ENCODE measurements at places on chromosomes 2 and 18.
A peak's percentile ranks its signal among the peaks of the same experiment; 100 is the strongest.

- DNase-seq: no peak
These were observed 121.7 kb downstream of the MMADHC start for GRCh38 chr2:149465873-149466272.

GRCh38 chr2:23537991-23538390 lies 153.0 kb downstream of the KLHL29 start:
- DNase-seq: no peak

DNA sequence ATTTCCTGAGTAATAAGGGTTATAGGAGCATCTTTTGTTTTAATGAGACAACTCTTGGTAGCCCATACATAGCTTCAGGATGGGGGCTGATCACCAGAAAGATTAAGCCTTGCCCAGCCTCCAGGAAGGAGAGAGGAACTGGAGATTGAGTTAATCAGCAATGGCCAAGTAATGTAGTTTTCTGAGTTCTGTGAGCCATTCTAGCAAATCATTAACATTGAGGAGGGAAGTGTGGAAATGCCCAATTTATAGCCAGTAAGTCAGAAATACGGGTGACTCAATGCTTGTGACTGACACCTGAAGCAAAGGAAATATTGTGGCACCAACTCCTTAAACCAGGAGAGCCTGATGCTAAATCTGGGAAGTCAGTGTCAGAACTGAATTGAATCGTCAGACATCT lies 205.1 kb upstream of the SRD5A2 start:
- DNase-seq: no peak

DNA sequence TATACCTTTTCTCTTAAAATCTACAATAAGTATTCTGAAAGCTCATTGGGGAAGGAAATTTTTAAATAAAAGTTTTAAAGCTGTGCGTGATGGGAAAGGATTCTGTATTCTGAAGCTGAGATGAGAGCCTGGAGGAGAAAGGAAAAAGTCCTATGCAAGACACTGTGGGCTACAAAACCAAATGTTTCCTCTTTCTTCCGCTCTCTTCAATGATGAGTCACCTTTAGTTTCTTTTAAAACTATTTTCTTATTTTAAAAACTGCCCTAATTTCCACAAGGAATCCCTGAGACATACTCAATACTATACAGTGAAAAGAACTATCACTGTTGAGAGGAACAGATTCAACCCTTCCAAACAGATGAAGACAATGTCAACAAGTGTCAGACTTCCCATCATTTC lies 87.4 kb downstream of the INO80D start:
- DNase-seq: no peak

DNA sequence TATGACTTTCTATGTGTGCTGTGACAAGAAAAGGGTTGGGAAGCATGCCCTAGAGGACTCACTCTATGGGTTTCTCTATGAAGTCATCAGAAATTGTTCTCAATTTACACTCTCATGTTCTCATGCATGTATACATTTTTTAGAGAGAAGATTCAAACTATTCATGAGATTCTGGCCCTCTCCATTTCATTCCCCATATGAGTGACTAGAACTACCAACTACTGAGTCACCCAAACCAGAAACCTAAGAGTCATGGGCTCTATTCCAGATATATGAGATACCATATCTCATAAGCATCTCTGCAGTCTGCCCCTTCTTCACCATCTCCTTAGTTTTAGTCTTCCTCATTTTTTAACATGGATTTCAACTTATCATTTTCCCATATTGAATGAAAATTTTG lies 87.7 kb downstream of the EXOC6B start:
- no peak for DNase-seq

DNA sequence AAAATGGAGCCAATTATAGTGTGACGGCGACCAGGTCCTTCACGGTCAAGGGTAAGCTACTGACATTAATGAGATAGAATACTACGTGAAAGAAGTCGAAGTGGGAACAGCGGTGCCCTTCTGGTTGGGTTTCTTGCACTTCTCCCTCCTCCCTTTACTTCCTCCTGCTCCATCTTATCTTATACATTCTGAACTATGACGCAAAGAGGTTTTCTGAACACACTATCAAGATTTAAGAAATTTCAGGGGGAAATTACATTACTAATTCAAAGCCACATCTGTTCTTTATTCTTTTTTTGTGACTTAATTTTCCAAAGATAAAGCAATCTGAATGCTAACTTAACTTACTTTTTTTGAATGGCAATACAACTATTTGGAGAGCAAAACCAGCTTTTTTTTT lies 14.8 kb upstream of the IL18R1 start:
- no peak for DNase-seq

GRCh38 chr18:50734342-50734741 lies 85.5 kb downstream of the MRO start:
- no peak for DNase-seq

GRCh38 chr2:44939106-44940048 lies 2.1 kb upstream of the SIX3 start:
- DNase-seq: no peak

DNA sequence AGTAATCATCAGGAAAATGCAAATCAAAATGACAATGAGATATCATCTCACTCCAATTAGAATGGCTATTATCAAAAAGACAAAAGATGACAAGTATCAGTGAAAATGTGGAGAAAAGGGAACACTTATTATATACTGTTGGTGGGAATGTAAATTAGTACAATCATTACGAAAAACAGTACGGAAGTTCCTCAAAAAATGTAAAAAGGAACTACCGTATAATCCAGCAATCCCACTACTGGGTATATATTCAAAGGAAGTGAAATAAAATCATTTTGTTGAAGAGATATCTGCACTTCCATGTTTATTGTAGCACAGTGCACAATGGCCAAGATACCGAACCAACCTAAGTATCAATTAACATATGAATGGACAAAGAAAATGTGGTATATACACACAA lies 52.4 kb upstream of the TEX51 start:
- no peak for DNase-seq

DNA sequence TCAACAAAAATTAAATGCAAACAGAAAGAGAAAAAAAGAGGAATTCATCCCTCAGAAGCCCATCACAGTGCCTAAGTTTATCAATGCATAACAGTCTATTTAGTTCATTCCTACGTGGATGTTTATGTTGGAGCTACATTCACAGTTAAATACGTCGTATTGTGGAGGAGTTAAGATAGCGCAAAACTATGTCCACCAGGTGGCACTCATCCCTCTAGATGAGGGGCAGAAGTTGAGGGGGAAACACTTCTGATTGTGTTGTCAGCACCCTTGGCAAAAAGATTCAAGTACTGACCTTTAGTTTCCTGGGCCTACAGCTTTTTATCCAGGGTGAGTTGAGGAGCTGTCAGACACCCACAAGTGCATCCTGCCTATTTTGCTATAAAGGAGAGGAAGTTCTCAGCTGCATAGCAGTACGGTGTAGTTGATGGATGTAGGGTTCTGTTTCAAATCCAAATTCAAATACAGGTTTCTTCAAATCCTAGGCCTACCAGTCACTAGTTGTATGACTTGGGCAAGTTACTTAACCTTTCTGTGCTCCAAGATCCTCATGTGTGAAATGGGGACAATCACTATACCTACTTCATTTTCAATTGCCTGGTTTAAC lies 26.8 kb upstream of the MYO1B start:
- DNase-seq: peak; percentile 71

- no peak for DNase-seq
These were observed 71.0 kb downstream of the PDE1A start for GRCh38 chr2:182355815-182356214.

- DNase-seq: no peak
These were observed at the start of gene ZDBF2 for GRCh38 chr2:206274434-206275311. TSS of gene ZDBF2 (plus strand) at chr2:206274663. CDS start at chr2:206281850, 7,187 bp downstream.

- DNase-seq: no peak
These were observed 180.1 kb downstream of the CDH2 start for GRCh38 chr18:27996801-27997272.

DNA sequence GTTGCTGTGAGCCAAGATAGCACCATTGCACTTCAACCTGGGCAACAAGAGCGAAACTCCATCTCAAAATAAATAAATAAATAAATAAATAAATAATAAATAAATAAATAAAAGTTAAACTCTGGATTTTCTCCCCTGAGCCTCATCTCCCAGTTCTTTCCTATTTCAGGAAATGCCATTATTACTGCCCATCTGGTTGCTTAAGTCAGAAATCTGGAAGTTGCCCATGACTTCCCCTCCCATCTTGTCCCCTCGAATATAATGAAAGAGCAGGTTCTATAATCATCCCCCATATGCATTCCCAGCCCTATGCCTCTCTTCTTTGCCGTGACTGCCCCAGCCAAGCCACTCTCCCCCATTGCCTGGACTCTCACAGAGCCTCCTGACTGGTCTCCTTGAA lies 4.2 kb upstream of the PSD4 start:
- DNase-seq: no peak

DNA sequence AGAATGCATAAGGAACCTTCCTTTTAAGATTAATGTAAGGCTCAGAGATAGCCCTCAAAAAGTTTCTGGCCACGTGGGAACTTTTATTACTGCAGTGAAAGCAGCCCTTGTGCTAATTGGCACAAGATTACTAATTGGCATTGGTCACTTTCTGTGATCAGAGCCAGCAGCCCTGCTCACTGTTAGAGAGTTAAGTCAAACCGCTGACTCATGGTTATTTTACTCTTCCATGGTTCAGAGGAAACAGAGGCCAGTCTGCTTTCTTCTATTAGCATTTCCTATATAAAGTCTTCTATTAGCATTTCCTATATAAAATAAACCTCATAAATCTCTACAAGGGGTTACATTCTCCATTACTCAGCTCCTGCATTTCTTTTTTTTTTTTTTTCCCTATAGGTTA lies 1.5 kb upstream of the SLC35G4 start:
- DNase-seq: no peak

DNA sequence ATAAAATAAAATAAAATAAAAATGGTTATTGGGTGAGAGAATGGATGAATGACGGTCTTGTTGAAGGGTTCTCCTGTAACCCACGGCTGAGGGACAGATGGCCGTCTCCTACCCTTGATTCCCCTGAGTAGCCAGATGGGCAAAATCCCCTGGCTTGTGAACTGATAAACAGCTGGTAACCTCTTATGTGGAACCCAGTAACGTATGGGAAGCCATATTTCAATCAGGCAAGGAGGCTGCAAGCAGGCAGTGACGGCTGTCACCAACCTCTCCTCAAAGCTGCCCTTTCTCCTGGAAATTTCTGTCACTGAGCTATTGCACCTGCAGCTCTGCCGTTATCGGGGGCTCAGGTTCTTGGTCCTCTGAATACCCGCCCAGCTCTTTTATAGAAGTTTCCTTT lies 165.3 kb upstream of the SMAD2 start:
- peak; percentile 92 for DNase-seq

DNA sequence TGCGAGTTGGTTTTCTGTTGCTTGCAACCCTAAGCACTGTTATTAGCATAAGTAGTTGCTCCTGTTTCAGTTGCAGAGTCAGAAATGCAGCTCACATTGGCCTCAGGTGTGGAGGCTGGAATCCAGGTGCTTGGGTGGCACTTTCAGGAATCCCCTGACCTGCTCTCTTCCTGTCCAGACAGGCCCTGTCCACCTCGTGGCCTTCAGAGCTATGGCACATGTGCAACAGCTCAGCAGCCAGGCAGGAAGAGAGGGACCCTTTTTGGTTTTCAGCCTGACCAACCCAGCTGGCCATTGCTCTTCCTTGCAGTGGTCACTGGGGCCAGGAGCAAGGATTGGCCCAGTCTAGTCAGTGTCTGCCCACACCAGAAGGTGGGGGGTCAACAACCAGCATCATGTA lies 12.7 kb downstream of the ACOXL start:
- DNase-seq: no peak

- DNase-seq: no peak
These were observed 27.2 kb upstream of the KCNF1 start for GRCh38 chr2:10884574-10884975.

GRCh38 chr18:62838475-62839098 lies 123.2 kb downstream of the PHLPP1 start:
- DNase-seq: no peak

- DNase-seq: no peak
These were observed 558.6 kb upstream of the HS6ST1 start for GRCh38 chr2:128876986-128877983.

DNA sequence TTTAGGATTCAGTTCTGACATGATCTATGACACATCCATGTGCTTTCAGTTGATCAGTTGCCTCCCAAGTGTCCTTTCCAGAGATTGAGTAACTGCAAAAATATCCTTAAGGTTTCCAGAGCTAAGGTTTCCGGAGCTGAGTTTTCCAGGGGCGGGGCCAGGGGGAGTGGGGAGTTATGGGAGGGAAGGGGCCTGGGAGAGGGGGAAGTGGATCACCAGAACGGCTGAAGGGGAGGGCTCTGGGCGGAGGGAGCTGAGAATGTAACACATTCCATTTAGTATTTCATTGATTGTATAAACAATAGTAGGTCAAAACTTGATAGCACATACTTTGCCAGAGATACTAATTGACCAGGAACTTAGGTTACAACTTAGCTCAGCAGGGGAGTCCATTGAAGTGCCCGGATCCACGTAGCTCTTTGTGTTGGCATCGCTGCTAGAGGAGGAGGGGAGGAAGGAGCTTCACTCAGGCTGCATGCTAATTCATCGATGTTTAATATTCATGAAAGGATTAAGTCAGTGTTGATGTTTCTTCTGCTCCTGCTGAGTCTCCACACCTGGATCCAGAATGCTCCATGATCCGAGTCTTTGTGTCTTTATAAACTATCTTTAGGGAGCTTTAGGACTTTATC lies 289.8 kb downstream of the ALPK2 start:
- no peak for DNase-seq

GRCh38 chr2:3769766-3770165 lies 66.4 kb downstream of the DCDC2C start:
- no peak for DNase-seq

- no peak for DNase-seq
These were observed 57.0 kb downstream of the SH3RF3 start for GRCh38 chr2:109185821-109186570.

DNA sequence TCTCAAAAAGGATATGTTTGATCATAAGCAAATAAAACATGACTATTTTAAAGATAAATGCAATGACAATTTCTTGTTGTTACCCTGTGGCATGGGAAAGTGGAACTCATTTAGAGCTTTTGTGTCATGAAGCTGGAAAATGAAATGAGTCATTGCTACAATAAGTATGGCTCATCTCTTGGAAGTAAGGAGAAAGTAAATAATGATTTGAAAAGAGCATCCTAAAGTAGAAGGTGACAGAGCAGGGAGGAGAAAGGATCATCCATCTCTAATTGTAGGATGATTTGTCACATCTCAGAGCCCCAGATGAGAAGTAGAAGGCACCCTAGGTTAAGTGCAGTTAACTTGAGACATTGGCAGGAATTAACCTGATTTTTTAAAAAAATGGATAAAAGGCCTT lies 200.5 kb downstream of the CPS1 start:
- DNase-seq: no peak

DNA sequence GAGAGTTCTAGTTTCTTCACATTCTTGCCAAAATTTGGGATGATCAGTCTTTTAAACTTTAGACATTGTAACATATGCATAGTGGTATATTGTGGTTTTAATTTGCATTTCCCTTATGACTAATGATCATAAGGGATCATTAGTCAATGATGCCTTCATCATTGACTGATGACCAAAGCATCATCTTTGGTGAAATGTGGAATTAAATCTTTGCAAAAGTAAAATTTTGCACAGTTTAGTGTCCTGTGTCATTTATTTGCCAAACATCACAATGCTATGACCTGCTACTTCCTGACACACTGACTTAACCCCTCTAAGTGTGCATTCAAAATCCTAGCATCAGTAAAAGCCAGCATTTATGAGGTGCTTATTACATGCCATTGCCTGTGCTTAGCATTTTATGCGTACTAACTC lies 58.9 kb upstream of the SLC1A4 start:
- no peak for DNase-seq

Measured in NCI-H1694 (cell line).